ENCODE measurements at places on chromosomes 12 and 14.

DNA sequence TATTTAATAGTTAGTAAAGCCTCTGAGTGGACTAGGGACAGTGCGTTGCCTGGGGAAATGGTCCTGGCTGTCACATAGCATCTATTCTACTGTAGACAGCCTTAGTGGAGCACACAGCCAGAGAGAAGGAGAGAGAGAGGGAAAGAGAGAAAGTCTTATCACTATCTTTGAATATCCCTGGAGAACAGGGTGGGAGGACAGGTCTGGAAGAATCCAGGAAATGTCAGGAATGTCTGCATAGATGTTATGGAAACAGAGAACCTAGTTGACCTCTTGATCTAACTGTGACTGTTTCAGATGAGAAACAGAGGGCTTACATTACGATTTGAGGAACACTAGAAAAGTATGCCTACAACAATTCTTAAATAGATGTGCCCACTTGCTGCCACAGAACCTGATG, 92.8 kb downstream of the SLC15A5 start:
- DNase-seq: no peak

DNA sequence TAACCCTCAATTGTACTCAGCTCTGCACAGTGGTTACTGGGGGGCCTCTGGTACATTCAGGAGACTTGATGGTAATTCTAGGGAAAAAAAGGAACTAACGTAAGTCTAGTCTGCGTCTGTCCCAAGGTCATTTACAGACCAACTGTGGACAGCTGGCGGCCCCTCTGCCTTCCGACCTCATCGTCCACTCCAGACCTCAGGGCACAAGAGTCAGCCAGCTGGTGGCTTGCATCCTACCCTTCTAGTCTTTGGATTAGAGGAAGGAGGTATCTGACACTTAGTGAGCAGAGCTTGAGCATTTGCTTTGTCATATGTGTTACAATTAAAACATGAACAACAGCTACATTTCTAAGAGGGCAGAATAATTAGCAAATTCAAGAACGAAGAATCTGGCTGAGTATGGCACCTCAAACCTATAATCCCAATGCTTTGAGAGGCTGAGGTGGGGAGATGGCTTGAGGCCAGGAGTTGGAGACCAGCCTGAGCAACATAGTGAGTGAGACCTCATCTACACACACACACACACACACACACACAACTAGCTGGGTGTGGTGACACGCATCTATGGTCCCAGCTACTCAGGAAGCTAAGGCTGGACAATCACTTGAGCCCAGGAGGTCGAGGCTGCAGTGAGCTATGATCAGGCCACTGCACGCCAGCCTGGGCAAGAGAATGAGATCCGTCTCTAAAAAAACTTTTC, 36.5 kb downstream of the SSH1 start:
- DNase-seq: no peak

- no peak for DNase-seq
Measured at GRCh38 chr14:60815371-60815770, 80.8 kb downstream of the MNAT1 start.

- DNase-seq: no peak
Measured at GRCh38 chr12:45644541-45644940, 85.0 kb upstream of the ARID2 start.

- DNase-seq: no peak
Measured at GRCh38 chr14:95137804-95138167, 19.5 kb downstream of the DICER1 start.

DNA sequence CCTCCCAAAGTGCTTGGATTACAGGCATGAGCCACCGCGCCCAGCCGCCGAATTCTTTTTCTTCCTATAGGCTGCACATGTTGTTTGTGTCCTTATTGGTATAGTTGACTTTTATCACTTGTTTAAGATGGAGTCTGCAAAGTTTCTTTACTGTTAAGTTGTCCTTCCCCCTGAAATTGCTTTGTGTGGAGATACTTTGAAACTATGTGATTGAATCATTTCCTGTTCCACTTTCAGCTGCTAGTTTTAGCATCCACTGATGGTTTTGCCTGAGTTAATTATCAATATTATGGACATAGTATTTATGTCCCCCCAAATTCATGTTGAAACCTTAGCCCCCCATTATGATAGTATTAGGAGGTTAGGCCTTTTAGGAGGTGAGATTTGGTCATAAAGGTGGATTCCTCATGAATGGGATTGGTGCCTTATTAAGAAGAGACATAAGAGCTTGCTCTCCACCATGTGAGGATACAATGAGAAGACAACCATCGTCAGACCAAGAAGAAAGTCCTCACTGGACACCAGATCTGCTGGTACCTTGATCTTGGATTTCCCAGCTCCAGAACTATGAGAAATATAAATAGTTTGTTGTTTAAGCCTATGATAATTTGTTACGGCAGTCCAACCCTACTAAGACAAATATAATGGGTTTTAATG, 34.9 kb downstream of the PPHLN1 start:
- no peak for DNase-seq

GRCh38 chr12:16675438-16675837, 69.5 kb upstream of the LMO3 start:
- DNase-seq: no peak

- no peak for DNase-seq
Measured at GRCh38 chr12:108287227-108287626, 51.9 kb downstream of the CMKLR1 start.

GRCh38 chr12:76866726-76867125, 12.1 kb downstream of the CSRP2 start:
- no peak for DNase-seq

GRCh38 chr12:69065775-69066174, 132.8 kb upstream of the CPM start:
- DNase-seq: no peak

DNA sequence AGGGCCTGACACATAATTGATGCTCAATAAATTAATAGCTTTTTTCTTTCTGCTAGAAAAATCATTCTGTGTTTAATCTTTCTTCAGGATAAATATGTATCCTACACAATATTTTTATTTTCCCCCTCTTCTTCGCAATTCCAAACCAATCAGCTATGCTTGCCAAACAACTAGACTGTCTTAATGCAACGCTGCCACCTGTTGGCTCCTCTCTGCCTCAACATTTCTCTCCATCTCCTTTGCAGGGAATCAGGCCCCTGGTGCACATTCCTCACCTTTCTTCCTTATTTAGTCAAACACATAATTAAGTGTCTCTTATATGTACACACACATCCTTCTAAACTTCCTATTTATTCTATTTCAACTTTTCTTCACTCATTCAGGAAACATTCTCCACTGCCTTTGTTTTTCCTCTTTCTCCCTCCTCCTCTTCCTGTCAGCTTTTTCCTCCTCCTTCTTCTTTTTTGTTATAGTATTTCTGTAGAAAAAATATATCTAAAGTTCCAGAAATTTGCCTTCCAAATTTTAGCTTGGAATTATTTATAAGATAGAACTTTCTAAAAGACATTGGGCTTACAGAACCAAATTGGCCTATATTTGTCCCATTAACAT, 406.0 kb downstream of the PRKD1 start:
- no peak for DNase-seq

- DNase-seq: peak; percentile 59
Measured at GRCh38 chr12:10392394-10392930, 2.6 kb upstream of the KLRK1 start.

DNA sequence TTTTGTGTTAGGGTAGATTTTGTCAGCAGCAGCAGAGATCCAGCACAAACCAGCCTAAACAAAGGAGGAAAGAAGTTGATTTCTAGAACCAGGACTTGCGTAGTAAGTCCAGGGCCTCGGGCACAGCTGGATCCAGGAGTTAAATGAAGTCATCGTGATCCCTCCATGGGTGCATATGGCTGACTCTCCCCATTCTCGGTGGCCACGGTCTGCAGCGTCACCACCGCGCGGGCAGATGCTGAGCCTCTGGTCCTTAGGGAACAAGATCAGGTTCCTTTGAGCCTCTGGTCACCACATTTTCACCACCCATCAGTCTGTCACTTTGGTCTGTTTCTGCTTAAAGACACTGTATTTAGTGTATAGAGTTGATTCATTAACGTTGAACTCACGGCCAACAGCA, 14.8 kb upstream of the GALNT9 start:
- no peak for DNase-seq

- no peak for DNase-seq
Measured at GRCh38 chr12:49533331-49533730, 5.5 kb upstream of the KCNH3 start.

- DNase-seq: no peak
Measured at GRCh38 chr12:29286081-29286790, 94.7 kb downstream of the ERGIC2 start.

DNA sequence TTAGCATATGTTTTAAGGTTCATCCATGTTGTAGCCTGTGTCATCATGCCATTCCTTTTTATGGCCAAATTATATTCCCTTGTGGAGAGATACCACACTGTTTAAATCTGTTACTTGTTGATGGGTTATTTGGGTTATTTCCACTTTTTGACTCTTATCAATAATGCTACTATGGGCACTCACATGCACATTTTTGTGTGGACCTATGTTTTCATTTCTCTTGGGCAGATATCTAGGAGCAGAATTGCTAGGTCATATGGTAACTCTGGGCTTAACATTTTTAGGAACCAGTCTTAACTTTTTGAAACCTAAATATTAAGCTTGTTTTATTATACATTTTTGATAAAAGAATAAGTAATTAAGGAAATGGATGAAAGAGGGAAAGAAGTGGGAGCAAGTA, 4.0 kb downstream of the EML1 start:
- no peak for DNase-seq

GRCh38 chr12:131844656-131845055, 16.5 kb downstream of the MMP17 start:
- DNase-seq: no peak

DNA sequence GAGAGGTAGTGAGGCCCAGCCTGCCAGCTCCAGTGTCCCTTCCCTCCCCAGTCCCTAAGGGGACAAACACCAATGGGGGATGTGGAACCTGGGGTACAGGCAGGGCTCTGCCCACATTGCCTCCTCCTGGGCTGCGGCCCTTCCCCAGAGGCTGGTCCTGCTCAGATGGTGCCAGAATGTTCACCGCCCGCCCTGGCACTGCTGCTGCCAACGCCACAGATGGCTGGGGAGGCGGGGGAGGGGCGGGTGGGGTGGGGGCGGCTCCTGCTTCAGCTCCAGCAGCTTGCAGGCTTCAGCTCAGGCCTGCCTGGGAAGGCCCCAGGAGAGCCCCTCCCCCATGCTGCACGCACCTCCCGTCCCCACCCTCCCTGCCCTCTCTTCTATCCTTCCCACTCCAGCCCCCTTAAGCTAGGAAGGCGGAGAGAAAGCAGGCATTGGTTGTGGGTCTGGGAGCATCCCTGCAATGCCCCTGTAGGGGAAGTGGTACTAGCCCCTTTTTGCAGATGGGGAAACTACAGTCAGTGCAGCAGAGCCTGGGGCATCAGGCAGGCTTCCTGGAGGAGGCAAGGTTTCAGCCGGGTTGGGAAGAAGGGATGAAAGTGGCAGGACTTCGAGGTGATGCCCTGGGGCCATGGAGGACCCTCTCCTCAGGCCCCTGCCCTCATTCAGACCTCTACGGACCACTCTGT, 2.0 kb upstream of the BEGAIN start:
- peak; percentile 4 for DNase-seq

DNA sequence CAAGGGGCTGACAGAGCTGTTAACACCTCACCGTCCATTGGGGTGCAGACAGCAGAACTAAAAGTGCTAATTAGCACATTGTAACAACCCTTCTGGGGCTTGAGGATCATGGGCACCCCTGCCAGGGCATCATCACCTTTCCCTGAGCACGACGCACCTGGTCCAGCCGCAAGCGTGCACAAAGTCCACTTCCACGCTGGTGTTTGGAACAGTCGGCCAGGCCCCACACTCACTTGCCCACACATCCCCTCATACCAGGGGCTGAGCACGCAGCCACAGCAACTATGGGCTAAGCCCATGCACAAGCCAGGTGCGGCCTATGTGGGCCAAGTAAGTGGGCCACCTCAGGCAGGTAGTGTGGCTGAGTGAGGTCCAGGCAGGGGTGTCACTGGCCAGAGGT, 148.7 kb downstream of the CCDC59 start:
- DNase-seq: no peak

DNA sequence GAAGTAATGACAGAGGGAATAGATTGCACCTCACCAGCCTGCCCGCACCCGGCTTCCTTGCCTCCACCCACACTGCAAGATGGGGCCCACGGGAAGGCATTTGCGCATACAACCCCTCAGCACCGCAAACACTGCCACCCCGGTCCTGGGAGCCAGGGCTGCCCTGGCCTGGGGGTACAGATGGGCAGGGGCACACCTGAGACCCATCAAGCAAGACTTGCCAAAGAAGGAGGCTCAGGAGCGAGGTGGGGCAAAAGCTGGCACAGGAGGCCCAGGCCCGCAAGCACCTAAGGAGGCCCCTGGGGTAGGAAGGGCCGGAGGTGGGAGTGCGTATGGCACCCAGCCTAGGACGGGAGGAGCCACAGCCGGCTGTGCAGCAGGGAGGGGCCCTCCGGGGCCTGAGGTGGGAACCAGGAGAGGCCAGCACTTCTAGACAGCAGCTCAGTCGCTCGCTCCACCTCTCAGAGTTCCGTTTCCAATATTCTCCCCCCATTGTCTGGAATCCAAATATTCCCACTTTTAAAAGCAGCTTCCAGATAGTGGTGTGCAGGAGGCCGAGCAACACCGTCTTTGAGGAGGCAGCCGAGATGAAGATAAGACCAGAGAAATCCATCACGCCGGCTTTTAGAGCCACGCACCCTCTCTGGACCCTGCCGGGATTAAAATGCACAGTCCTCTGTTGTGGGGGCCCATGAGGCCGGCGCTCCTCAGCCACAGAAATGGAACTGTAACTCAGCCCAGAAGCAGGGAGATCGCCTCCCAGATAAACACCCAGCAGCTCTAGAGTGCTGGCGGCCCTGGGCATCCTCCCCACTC, 12.2 kb upstream of the C14orf180 start:
- DNase-seq: no peak

DNA sequence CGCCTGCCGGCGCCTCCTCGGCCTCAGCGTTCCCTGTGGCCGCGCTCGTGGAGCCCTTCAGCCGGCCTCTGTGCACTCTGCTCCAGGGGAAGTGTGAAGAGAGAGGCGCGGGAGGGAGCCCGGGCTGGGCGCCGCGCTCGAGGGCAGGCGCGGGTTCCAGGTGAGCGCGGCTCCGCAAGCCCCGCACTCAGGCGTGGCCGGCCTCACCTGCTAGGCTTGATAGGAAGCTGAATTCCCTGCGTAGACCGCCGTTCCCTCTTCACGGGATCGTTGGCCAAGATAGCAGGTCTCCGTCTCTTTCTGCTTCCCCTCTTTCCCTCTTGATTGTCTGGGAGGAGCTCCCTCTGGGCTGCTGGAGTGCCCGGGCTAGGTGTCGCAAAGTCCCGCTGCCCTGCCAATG, 89.7 kb downstream of the ASCL4 start:
- DNase-seq: no peak

- peak; percentile 39 for DNase-seq
Measured at GRCh38 chr12:116426391-116427136, 132.6 kb upstream of the MAP1LC3B2 start.

DNA sequence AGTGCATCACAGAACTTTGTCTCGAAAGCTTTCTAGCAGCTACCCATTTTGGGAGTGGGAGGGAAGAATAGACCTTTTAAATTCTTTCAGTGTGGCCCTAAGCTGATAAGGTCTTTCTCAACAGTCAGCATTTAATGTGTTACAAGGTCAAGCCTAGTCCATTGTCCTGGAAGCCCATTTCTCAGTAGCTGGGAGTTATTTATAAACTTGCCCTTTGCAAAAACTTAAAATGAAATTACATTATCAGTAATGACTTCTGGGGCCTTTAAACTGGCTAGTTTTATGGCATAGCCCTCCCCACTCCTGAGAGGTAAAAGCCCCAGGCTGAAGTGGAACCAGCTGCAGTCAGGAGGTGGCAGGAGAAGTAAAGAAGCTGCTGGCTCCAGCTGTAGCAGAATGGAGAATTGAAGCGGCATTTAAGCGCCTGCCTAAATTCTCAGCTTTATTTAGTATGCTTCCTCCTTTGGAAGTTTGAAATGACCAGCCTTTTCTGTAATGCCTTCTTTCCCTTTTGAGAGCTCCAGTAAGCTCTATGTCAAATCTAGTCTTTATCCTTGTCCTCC, 12.4 kb downstream of the COPZ1 start:
- DNase-seq: no peak
